ENCODE measurements at places on chromosomes 7 and 10. TPM values are rescaled to one million over a fixed set of nuclear protein-coding genes. Genes with fewer than 3 reads are reported as not detected.

Gene CALML5
- not detected for polyA plus RNA-seq

Gene KAZALD1
- 18.2 TPM for polyA plus RNA-seq

Gene RAMP3
- not detected for polyA plus RNA-seq

Gene SLC35B4
- polyA plus RNA-seq: 24.1 TPM

Gene SGCE
- polyA plus RNA-seq: 114 TPM

Gene CALY
- 3.1 TPM for polyA plus RNA-seq
